ENCODE measurements at places on chromosomes 2 and 18. TPM values are rescaled to one million over a fixed set of nuclear protein-coding genes. Genes with fewer than 3 reads are reported as not detected.

The SIX3 gene
- not detected for total RNA-seq

The LINC00305 gene
- total RNA-seq, result not detected

The FKBP1B gene
- total RNA-seq, result 1.6 TPM

The ALK gene
- 0.52 TPM for total RNA-seq

The ZNF519 gene
- 6.3 TPM for total RNA-seq

The MRO gene
- total RNA-seq, result 3.1 TPM

The CACNB4 gene
- total RNA-seq, result 7.8 TPM

The ZCCHC2 gene
- total RNA-seq, result 7.8 TPM

The STON1 gene
- 13.0 TPM for total RNA-seq

The SH2D6 gene
- total RNA-seq, result not detected

The GALNT3 gene
- 1.0 TPM for total RNA-seq

The ANTXR1 gene
- total RNA-seq, result 86.6 TPM

The FBXO15 gene
- 1.0 TPM for total RNA-seq

The CHRND gene
- total RNA-seq, result 32.9 TPM

The KLHL41 gene
- 2,637 TPM for total RNA-seq

The PLA2R1 gene
- total RNA-seq, result 2.6 TPM

The HNRNPLL gene
- 48.0 TPM for total RNA-seq
